ENCODE measurements at places on chromosomes 3 and 15. TPM values are rescaled to one million over a fixed set of nuclear protein-coding genes. Genes with fewer than 3 reads are reported as not detected.

- no peak for DNase-seq
- H3K4me1 ChIP-seq, result peaks cover 9% of the 10 kb centered on the region
- H3K36me3 ChIP-seq, result no peaks in the 10 kb centered on the region
- H3K27ac ChIP-seq, result no peak overlapping the region
These were observed 492.6 kb upstream of the TBL1XR1 start for GRCh38 chr3:177689869-177690268.

GRCh38 chr3:14988988-14989394, 41.6 kb downstream of the NR2C2 start:
- H3K27me3 ChIP-seq, result no peaks in the 10 kb centered on the region
- no peaks in the 10 kb centered on the region for H3K36me3 ChIP-seq
- H3K4me1 ChIP-seq, result peaks cover 20% of the 10 kb centered on the region
- H3K27ac ChIP-seq, result no peak overlapping the region
- DNase-seq, result no peak
- no peak overlapping the region for H3K4me3 ChIP-seq

GRCh38 chr3:86991482-86991815, 500 bp upstream of the VGLL3 start:
- no peak for DNase-seq
- H3K4me3 ChIP-seq, result peak overlapping the region; percentile 65
- H3K27ac ChIP-seq, result no peak overlapping the region
- H3K36me3 ChIP-seq, result no peaks in the 10 kb centered on the region
- no peaks in the 10 kb centered on the region for H3K4me1 ChIP-seq

GRCh38 chr3:19171794-19172193, 23.5 kb downstream of the KCNH8 start:
- H3K27ac ChIP-seq, result no peak overlapping the region
- no peaks in the 10 kb centered on the region for H3K27me3 ChIP-seq
- DNase-seq, result no peak

DNA sequence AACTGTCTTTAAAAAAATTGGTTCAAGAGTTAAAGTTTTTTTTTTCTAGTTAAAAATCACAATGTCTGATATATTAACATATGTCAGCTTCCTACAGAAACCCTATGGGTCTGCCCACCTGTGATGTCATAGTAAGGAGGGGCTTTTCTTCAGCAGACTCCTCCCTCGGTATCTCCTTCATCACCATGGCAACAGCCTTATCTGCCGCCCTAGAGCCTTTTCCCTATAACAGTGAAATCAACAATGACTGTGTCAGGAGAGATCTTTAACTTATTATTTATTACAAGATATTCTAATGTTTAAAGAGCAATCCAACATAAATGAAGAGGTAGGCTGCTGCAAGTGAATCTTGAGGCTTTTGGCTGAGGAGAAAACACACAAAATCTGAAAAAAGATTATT, 138.7 kb downstream of the PEX5L start:
- H3K27me3 ChIP-seq, result no peaks in the 10 kb centered on the region
- H3K36me3 ChIP-seq, result no peaks in the 10 kb centered on the region
- peak; percentile 53 for DNase-seq
- no peaks in the 10 kb centered on the region for H3K4me1 ChIP-seq
- H3K27ac ChIP-seq, result no peak overlapping the region
- no peak overlapping the region for H3K4me3 ChIP-seq

DNA sequence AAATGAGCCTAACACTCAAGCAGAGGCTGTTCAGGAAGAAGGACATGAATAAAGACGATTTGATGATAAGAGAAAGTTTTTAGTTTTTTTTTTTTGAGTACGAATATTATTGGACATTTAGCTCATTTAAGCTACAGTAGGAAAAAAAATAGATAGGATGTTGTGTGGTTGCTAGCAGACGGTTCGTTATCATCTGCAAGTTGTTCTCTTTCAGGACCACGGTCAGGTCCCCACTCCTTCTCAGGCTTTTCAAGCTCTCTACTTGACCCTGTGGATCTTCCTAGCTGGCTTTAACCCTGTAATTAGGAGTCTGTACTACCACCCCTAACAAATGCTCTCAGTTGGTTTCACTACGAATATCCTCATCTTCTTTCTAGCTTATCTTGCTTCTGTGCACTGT, 1.1 kb downstream of the KCNH8 start:
- DNase-seq, result peak; percentile 82
- peaks cover 19% of the 10 kb centered on the region for H3K27me3 ChIP-seq
- no peak overlapping the region for H3K27ac ChIP-seq
- no peaks in the 10 kb centered on the region for H3K4me1 ChIP-seq
- no peaks in the 10 kb centered on the region for H3K36me3 ChIP-seq
- no peak overlapping the region for H3K4me3 ChIP-seq

DNA sequence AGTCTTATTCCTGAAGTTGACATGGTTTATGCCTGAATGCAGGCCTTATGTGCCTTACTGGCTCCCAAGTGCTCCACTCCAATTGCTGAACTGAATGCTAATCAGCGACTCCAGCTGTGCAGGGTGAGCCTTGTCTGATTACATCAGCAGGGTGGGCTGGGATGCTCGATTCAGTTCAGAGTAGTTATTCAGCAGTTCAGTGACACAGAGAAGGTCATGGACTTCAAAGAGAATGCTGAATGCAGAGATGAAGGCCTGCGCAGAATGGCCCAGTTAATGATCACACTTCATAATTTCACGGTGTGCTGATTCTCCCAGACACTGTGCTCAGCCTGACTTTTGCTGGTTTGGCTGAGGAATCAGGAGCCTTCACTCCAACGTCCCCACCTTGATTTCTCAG, 63.6 kb downstream of the CLDN1 start:
- H3K27ac ChIP-seq, result no peak overlapping the region
- no peak for DNase-seq
- no peaks in the 10 kb centered on the region for H3K27me3 ChIP-seq
- no peak overlapping the region for H3K4me3 ChIP-seq

GRCh38 chr3:50124800-50125178, 30.3 kb upstream of the SEMA3F start:
- DNase-seq, result peak; percentile 35
- no peak overlapping the region for H3K4me3 ChIP-seq
- H3K4me1 ChIP-seq, result peaks cover 29% of the 10 kb centered on the region
- no peaks in the 10 kb centered on the region for H3K27me3 ChIP-seq
- H3K27ac ChIP-seq, result no peak overlapping the region

- H3K27me3 ChIP-seq, result no peaks in the 10 kb centered on the region
- H3K4me3 ChIP-seq, result no peak overlapping the region
- H3K4me1 ChIP-seq, result no peaks in the 10 kb centered on the region
- no peak overlapping the region for H3K27ac ChIP-seq
- no peak for DNase-seq
These were observed 2.0 kb downstream of the SAMD7 start for GRCh38 chr3:169913323-169913722.

The OIP5 gene
- polyA plus RNA-seq, result 30.2 TPM

The C3orf22 gene
- not detected for polyA plus RNA-seq

DNA sequence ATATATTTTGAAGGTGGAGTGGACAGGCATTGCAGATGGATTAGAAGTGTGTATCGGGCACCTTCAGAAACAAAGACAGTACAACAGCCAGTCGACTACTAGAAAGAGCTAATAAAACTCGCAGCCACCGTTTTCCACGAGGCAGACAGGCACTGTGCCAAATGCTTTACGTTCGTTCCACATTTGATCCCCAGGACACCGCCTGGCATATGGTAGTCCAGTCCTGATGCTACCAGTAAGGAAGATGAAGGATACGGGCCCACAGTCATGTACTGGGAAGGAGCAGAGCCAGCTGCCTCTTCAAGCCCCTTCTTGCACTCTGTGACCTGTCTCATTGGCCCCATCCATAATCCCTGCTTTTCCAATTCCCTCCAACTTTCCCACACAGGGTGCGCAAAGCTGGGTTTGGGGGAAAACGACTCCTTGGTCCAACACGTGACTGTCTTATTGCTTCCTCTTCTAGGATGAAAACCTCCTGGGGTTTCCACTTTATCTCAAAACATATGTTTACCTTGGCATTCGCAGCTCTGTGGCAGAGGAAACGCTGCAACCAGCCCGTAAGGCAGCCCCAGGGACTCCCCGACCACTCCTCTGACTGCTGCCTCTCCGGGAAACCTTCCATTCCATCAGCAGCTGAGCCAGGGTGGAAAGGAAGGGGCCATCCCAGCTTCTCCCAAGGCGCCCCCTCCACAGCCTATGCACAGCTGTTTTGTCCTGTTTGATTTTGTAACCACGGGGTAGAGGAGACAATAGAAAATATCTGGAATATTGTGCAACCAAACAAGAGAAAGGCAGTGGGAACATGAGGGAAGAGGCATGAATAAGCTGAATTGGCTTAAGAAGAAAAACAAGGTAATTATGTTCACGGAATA, 107.4 kb downstream of the ADAMTS17 start:
- no peaks in the 10 kb centered on the region for H3K36me3 ChIP-seq
- H3K4me1 ChIP-seq, result no peaks in the 10 kb centered on the region
- no peak overlapping the region for H3K27ac ChIP-seq
- no peaks in the 10 kb centered on the region for H3K27me3 ChIP-seq
- no peak overlapping the region for H3K4me3 ChIP-seq

GRCh38 chr3:9067352-9067975, 104.2 kb upstream of the RAD18 start:
- DNase-seq, result peak; percentile 80
- H3K36me3 ChIP-seq, result no peaks in the 10 kb centered on the region
- H3K4me3 ChIP-seq, result no peak overlapping the region
- no peak overlapping the region for H3K27ac ChIP-seq
- no peaks in the 10 kb centered on the region for H3K27me3 ChIP-seq
- H3K4me1 ChIP-seq, result no peaks in the 10 kb centered on the region

DNA sequence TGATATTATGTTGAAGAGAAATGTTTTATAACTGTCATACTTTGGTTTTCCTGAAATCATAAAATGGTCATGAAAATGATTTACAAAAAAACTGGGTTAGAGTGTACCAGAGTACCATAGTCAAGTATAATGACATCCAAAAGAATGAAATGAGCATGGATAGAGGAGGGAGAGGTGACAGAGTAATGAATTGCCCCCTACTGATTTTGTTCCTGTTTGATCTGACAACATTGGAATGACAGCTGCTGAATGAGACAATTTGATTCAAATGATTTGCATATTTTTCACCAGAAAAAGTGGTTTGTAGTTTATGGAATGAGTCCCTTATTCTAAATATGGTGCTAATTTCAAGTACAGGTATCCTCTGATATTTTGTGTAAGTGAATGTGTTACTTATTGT, 271.7 kb downstream of the CNTN4 start:
- no peak overlapping the region for H3K27ac ChIP-seq
- H3K36me3 ChIP-seq, result no peaks in the 10 kb centered on the region
- no peaks in the 10 kb centered on the region for H3K4me1 ChIP-seq

DNA sequence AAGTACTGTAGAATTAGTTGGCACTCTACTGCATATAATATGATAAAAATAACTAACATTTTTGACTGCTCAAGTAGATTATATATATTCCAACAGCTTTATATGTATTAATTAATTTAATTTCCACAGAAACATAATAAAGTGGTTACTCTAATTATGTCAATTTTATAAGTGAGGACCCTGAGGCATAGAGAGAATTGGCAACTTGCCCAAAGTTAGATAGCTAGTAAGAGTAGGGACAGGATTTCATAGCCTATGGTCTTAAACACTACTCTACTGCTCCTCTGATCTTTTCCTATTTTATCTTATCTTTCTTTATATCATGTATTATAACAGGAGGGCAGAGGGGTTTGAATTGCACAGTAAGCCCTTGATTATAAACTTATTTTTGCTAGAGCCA, 418.7 kb upstream of the SGO1 start:
- H3K4me3 ChIP-seq, result no peak overlapping the region
- no peaks in the 10 kb centered on the region for H3K4me1 ChIP-seq
- H3K36me3 ChIP-seq, result no peaks in the 10 kb centered on the region
- no peak overlapping the region for H3K27ac ChIP-seq

GRCh38 chr15:28959326-28959725, 73.6 kb downstream of the APBA2 start:
- no peaks in the 10 kb centered on the region for H3K27me3 ChIP-seq
- no peak overlapping the region for H3K4me3 ChIP-seq
- H3K36me3 ChIP-seq, result no peaks in the 10 kb centered on the region
- peaks cover 3% of the 10 kb centered on the region for H3K4me1 ChIP-seq
- no peak overlapping the region for H3K27ac ChIP-seq

- DNase-seq, result no peak
- H3K27me3 ChIP-seq, result no peaks in the 10 kb centered on the region
- H3K4me3 ChIP-seq, result no peak overlapping the region
- peak overlapping the region; percentile 52 for H3K27ac ChIP-seq
These were observed 6.6 kb upstream of the ADGRG7 start for GRCh38 chr3:100602506-100603444.

DNA sequence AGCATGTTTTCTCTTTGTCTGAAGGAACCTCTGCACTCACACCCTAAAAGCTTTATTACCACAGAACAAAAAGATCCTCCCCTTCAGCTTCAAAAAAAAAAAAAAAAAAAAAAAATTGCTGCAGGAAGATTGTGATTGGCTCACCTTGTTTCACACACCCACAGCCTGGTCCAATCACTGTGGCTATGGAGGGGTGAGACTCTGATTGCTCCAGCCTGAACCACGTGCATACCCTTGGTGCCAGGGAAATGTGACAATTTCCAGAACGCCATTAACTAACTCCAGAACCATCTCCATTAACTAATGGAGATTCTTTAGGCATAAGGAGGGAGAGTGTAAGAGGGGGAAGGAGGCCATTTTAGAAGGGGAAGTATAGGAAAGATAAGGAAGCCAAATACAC, 106.5 kb upstream of the CRBN start:
- H3K4me3 ChIP-seq, result no peak overlapping the region
- no peaks in the 10 kb centered on the region for H3K36me3 ChIP-seq
- no peak for DNase-seq
- H3K4me1 ChIP-seq, result peaks cover 10% of the 10 kb centered on the region

DNA sequence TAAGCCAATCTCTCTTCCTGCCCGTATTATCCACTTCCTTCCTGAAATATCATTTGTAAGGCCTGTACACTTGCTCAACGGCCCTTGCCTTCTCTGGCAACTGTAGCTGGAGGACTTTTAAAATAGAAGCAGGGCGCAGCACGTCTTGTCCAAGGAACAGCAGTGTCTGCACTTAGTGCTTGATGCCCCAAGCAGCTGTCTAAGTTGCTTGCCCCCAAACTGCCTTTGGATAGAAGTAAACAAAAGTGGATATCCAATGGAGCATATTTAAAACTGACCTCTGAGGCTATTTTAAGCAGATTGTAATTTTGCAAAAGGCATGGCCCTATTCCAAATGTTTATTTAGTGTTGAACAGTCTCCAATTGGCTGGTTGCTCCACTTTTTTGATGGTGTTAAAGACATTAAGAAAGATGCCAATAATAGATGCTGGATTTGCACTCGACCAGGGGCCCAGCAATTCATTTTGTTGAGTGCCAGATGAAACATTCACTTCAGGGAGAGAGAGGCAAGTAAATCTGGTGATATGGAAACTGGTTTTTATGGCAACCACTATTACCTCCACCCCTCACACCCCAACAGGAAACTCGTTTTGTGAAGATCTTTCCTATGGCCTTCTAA, 526.8 kb upstream of the TBL1XR1 start:
- H3K4me3 ChIP-seq, result no peak overlapping the region
- H3K36me3 ChIP-seq, result no peaks in the 10 kb centered on the region
